ENCODE measurements at places on chromosomes 1 and 21. TPM values are rescaled to one million over a fixed set of nuclear protein-coding genes. Genes with fewer than 3 reads are reported as not detected.

- H3K4me3 ChIP-seq, result no peak overlapping the region
- peaks cover 47% of the 10 kb centered on the region for H3K4me1 ChIP-seq
- H3K36me3 ChIP-seq, result peaks cover 19% of the 10 kb centered on the region
- H3K27ac ChIP-seq, result peak overlapping the region; percentile 92
- no peaks in the 10 kb centered on the region for H3K27me3 ChIP-seq
Measured at GRCh38 chr1:151142411-151143056, 3.9 kb downstream of the SEMA6C start.

Gene GJA8
- total RNA-seq, result not detected

DNA sequence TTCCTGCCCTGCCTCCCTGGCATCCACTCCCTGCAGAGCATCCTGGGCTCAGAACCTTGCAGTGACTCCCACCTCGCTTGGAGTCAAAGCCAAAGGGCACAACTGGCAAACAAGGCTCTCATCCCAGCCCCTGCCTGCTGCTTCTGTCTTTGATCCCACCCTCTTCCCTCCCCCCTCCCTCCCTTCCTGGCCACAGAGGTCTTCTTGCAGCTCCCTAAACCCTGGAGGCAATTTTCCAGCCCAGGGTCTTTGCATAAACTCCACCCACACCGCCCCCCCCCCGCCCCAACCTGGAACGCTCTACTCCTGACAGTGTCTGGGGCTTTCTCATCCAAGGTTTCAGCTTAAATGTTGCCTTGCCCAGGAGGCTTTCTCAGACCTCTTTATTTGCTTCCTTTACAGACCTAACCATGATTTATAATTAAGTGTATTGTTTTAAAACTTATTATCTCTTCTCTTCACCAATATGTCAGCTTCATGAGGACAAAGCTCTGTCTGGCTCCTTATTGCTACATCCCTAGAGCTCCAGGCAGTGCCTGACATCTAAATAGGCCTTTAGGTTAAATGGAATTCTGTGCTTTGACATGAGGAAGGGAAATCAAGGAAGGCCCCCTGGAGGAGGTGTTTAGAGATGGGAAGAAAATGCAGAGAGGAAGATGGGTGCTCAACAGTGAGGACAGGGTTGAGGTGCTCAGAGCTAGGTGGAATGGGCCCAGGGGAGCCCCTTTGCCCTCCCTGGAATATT lies 37.7 kb upstream of the PADI1 start:
- no peaks in the 10 kb centered on the region for H3K36me3 ChIP-seq
- no peak overlapping the region for H3K27ac ChIP-seq
- H3K4me3 ChIP-seq, result no peak overlapping the region
- H3K27me3 ChIP-seq, result no peaks in the 10 kb centered on the region
- H3K4me1 ChIP-seq, result no peaks in the 10 kb centered on the region

DNA sequence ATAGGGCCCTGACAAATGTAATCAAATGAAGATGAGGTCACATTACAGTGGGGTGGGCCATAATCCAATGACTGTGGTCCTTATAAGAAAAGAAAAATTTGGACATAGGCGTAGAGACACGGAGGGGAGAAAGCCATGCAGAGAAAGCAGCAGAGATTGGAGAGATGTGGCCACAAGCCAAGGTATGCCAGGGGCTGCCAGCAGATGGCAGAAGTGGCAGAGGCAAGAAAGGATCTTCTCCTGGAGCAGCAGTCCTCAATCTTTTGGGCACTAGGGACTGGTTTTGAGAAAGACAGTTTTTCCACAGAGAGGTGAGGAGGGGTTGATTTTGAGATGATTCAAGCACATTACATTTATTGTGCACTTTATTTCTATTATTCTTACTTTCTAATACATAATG lies 355.1 kb downstream of the NPHP4 start:
- no peak overlapping the region for H3K4me3 ChIP-seq
- no peak for DNase-seq
- no peaks in the 10 kb centered on the region for H3K27me3 ChIP-seq
- no peaks in the 10 kb centered on the region for H3K36me3 ChIP-seq
- H3K27ac ChIP-seq, result no peak overlapping the region
- no peaks in the 10 kb centered on the region for H3K4me1 ChIP-seq

DNA sequence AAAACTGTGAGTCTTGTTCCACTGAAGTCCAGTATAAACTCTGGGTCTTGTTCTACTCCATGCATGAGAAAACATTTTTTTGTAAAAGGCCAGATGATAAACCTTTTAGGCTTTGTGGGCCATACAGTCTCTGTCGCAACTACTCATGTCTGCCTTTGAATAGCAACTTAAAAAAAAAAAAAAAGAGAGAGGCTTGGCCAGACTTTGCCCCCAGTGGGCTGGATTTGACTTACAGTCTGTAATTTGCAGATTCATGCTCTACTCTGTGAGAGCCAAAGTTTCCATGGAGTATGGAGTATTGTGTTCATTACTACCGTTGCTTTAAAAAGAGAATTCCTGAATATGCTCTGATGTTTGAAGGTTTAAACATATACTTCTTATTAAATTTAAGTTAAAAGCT lies 654.9 kb upstream of the PKN2 start:
- no peak overlapping the region for H3K4me3 ChIP-seq
- H3K4me1 ChIP-seq, result no peaks in the 10 kb centered on the region
- DNase-seq, result no peak
- no peak overlapping the region for H3K27ac ChIP-seq
- H3K36me3 ChIP-seq, result no peaks in the 10 kb centered on the region
- H3K27me3 ChIP-seq, result no peaks in the 10 kb centered on the region

- no peak overlapping the region for H3K27ac ChIP-seq
- DNase-seq, result no peak
- H3K4me1 ChIP-seq, result no peaks in the 10 kb centered on the region
- H3K36me3 ChIP-seq, result no peaks in the 10 kb centered on the region
- no peak overlapping the region for H3K4me3 ChIP-seq
- no peaks in the 10 kb centered on the region for H3K27me3 ChIP-seq
Measured at GRCh38 chr1:87369736-87370478, 41.2 kb downstream of the LMO4 start.

Gene TINAGL1
- total RNA-seq, result 211 TPM

- no peak for DNase-seq
- H3K4me3 ChIP-seq, result no peak overlapping the region
- no peaks in the 10 kb centered on the region for H3K27me3 ChIP-seq
- no peaks in the 10 kb centered on the region for H3K4me1 ChIP-seq
Measured at GRCh38 chr1:51664421-51665240, 47.7 kb downstream of the OSBPL9 start.

Gene B3GALT2
- total RNA-seq, result 27.9 TPM

DNA sequence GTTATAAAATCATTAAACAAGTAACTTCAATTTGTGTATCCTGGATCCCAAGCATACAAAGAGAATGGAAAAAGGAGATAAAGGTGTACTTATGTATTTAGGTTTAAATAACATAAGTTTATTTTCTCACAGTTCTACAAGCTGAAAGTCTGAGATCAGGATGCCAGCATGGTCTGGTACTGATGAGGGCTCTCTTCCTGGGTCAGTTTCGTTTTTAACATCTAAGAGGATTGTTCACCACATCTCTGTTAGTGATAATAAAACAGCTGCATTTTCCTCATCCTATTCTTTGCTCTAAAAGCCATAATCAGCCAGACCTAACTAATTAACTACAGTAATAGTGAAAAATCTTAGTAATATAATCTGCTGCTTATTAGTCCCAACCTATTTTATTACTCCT lies 5.2 kb downstream of the EGLN1 start:
- H3K4me1 ChIP-seq, result peaks cover 61% of the 10 kb centered on the region
- peaks cover 4% of the 10 kb centered on the region for H3K36me3 ChIP-seq

Gene MIXL1
- not detected for total RNA-seq

Gene IFI44L
- 4.4 TPM for total RNA-seq

GRCh38 chr1:15311880-15312279 lies 64.9 kb downstream of the FHAD1 start:
- no peaks in the 10 kb centered on the region for H3K4me1 ChIP-seq
- H3K36me3 ChIP-seq, result no peaks in the 10 kb centered on the region
- DNase-seq, result no peak
- no peak overlapping the region for H3K4me3 ChIP-seq
- no peaks in the 10 kb centered on the region for H3K27me3 ChIP-seq
- no peak overlapping the region for H3K27ac ChIP-seq

Gene FAAH
- total RNA-seq, result 6.3 TPM

GRCh38 chr1:59096501-59096900 lies 200.4 kb upstream of the FGGY start:
- H3K4me1 ChIP-seq, result no peaks in the 10 kb centered on the region
- peak overlapping the region; percentile 48 for H3K27ac ChIP-seq
- H3K4me3 ChIP-seq, result no peak overlapping the region
- no peaks in the 10 kb centered on the region for H3K27me3 ChIP-seq
- DNase-seq, result no peak

Gene ATP6V1G3
- total RNA-seq, result not detected

Gene CFHR3
- 0.20 TPM for total RNA-seq

GRCh38 chr1:59138402-59138801 lies 158.5 kb upstream of the FGGY start:
- H3K36me3 ChIP-seq, result no peaks in the 10 kb centered on the region
- H3K4me1 ChIP-seq, result no peaks in the 10 kb centered on the region
- H3K27me3 ChIP-seq, result no peaks in the 10 kb centered on the region
- no peak for DNase-seq
- no peak overlapping the region for H3K4me3 ChIP-seq
- H3K27ac ChIP-seq, result peak overlapping the region; percentile 38

Gene TUT4
- 27.4 TPM for total RNA-seq

Gene SMIM12
- total RNA-seq, result 26.6 TPM

DNA sequence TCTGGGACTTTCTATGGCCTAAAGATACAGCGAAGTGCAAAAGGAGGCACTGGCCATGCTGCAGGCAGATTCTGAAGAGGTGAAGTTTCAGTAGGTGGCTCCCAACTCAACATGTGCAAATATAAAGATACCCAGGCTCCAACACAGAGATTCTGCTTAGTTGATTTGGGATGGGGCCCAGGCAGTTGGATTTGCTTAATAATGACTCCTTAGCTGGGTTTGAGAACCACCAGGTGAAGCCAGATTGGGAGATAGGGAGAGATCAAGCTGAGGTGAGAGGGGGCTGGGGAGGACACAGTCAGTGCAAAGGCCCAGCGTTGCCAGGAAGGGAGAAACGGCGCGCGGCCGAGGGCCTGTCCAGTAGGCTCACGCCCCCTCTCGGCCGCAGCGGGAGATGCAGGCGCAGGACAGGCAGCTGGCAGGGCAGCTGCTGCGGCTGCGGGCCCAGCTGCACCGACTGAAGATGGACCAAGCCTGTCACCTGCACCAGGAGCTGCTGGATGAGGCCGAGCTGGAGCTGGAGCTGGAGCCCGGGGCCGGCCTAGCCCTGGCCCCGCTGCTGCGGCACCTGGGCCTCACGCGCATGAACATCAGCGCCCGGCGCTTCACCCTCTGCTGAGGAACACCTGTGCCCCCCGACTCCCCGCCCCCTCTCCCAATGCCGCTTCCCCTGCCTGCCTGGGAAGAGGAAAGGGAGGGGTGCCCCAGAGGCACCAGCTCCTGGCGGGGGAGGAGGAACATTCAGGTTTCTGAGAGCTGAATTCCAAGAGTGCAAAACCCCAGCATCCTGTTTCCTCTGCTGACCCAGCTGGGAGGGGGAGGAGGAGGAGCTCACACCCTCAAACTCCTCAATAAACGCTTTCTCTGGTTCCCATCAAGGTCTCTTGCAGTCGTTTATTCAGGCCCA lies 1.2 kb downstream of the FAM167B start:
- H3K36me3 ChIP-seq, result no peaks in the 10 kb centered on the region
- H3K4me1 ChIP-seq, result no peaks in the 10 kb centered on the region
- peak; percentile 88 for DNase-seq

GRCh38 chr1:7543718-7544090 lies 227.4 kb upstream of the VAMP3 start:
- H3K27ac ChIP-seq, result no peak overlapping the region
- no peaks in the 10 kb centered on the region for H3K27me3 ChIP-seq
- no peaks in the 10 kb centered on the region for H3K4me1 ChIP-seq

DNA sequence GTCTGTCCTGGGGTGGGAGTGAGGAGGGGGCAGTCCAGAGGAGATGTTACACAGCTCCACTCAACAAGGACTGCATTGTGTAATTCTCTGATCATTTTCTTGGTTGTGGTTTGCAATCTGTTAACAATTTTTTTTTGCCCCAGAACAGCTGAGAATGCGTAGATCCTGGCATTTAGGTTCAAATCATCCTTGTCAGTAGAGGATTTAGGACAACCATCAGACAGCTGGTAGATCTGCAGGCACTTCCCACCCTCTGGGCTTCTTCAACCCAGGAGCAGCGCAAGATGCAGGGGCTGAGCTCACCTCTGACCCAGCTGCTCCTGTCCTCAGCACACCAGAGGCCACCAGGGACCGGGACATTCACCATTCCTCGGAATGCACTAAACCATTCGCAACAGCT lies 13.5 kb downstream of the BCAR3 start:
- H3K4me3 ChIP-seq, result no peak overlapping the region
- no peaks in the 10 kb centered on the region for H3K27me3 ChIP-seq
- peaks cover 98% of the 10 kb centered on the region for H3K4me1 ChIP-seq
- no peak for DNase-seq
- H3K36me3 ChIP-seq, result peaks cover 3% of the 10 kb centered on the region

Gene ORC1
- total RNA-seq, result 0.28 TPM

Gene LRRC7
- 0.75 TPM for total RNA-seq
